Activated CD4-positive, alpha-beta T cell treated with anti-CD3 and anti-CD28 coated beads, Interleukin-2, amount 50 U/mL, for 16 hours (primary cell): ENCODE measurements at places on chromosomes 3 and 15.

DNA sequence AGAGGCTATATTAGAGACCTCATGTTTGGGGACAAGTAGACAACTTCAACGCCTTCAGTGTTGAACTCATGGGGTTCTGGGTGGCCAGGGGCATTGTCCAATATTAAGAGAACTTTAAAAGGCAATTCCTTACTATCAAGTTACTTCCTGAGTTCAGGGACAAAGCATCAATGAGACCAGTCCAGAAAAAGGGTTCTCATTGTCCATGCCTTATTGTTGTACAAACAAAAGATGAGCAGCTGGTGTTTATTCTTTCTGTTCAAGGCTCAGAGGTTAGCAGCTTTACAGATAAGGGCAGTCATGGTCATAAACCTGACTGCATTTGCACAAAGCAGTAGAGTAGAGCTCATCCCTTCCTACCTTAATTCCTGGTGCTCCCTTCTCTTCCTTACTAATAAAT lies 18.5 kb upstream of the PDHB start:
- no peak for DNase-seq

DNA sequence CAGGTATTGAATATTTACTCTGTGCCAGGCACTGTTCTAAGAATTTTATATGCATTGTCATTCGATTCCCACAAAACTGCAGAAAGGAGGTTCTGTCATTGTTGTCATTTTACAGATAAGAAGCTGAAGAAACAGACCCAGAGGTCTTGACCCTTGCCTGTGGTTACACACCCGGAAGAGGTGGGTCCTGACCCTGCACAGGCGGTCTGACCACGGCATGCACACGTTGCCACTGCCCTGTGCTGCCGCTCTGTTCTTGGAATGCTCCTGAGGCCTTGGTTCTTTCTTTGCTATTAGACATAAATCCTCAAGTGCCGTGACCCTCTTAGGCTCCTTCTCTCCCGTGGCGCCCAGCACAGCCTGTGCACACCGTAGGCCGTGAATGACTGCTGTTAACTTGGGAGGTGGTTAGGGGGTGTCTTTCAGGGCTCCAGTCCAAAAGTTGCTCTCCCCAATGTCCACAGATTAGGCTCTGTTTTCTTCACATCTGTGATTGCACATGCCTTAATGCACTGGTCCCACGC lies 74.1 kb upstream of the PLXNA1 start:
- peak; percentile 34 for DNase-seq

DNA sequence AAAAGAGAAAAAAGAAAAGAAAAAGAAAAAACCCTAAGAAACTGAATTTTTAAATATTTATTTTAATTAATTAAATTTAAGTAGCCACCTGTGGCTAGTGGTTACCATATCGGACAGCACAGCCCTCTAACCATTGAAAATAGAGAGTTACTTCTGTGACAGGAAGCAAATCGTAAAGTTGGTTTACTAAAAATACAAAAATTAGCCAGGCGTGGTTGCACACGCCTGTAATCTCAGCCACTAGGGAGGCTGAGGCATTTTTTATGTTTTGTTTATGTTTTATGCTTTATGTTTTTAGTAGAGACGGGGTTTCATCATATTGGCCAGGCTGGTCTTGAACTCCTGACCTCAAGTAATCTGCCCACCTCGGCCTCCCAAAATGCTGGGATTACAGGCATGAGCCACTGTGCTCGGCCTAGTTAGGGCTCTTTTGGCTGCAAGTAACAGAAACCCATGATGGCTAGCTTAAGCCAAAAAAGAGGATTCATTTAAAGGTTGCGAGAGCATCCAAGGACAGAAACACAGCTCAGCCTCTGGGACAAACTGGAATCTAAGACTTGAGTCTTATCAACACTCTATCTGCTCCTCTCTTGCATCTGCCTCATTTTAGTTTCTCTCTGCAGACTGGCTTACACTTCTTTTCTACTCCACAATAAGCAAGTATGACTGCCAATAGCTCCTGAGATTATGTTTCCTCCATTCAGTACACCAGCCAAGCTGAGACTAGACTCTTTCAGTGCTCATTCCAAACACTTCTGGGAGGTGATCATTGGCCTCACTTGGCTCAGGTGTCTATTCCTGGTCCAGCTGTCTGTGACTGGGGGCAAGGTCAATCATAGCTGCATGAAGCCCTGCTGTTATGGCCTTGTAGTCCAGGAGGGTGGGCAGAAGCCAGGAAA lies 6.8 kb upstream of the SKIL start:
- DNase-seq = no peak

DNA sequence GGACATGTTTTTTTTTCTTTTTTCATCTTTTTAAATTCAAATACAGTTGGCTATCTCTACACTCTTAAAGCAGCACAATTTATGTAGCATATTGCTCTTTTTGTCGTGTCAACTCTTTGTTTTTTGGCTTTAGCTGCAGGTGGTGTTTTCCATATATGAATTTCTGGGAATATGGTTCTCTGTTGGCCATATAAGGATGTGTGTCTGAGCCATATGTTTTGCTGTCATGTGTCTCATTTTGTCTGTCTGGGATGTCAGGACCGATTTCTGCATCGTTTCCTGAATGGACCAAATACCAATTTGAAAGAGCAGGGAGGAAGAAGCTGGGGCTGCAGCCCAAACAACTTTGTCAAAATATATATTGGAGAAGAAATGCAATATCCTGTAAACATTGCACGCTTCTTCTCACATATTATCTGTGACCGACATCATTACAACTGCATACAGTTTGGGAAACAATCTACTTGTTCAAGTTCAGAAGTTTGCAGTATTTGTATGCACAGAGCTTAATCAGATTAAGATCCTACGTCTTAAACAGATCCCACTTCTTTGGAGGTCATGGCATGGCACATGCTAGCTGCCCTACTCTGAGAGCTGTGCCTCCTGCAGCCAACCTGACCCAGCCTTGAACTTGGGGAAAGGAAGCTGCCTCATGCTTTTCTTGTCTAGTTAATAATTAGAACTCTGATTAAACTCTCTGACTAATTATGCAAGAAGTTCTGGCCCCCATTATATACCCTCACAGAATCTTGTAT lies 4.0 kb upstream of the SATB1 start:
- no peak for DNase-seq

DNA sequence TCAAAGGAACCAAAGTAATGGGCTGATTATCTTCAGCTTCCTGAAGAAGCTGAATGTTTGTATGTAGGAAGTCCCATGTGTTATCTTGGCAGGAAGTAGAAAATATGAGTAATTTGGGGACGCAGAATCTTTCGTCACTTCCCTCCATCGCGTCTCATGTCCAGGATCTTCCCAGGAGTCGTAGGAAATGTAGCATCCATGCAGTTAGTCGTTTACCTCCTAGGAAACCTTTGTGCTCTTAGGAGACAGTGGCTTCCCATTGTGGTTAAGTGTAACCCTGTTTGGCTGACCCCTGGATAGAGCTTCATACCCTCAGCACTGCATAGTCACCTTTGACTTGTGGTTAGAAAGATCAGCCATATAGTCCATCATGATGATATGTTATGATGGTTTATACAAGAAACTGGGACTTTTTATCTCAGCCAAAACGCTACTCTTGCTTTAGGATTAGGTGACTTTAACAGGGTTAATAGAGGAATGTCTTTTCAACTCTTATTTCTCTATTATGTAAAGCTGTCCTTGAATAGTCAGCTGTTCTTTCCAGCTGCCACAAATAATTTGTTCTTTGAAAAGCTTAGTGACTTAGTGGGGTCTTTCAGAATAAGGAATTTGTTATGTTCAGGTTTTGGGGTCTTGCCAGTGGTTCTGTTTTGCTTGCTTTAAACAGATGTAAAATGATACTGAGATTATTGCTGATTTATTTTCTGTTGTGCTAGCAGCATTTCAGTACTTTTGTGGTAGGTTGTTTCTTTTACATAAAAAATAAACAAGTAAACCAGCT lies 92.2 kb downstream of the KLHL25 start:
- DNase-seq = peak; percentile 64
